ENCODE measurements at places on chromosomes 16 and 17.

DNA sequence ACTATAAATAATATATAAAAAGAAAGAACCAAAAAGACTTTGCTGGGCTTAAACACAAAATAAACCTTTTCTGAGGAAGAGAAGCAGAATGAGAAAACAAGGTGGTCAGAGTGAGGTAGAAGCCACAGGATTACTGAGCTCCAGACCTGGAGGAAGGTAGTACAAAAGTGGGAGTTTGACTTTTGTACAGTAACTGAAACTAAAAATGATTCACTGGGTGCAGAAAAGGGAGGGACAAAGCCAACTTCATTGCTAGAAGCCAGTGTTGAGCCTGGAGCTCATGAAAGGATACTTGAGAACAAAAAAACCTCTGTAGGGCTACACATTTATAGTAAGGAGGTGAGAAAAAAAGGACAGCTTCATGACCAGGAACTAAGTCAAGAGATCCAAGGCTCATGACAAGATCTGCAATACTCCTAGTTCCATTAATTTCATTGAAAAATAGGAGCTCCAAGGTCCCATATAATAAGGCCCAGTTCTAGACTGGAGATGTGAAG is 45.5 kb downstream of the PKD1L3 start:
- no peak for DNase-seq

DNA sequence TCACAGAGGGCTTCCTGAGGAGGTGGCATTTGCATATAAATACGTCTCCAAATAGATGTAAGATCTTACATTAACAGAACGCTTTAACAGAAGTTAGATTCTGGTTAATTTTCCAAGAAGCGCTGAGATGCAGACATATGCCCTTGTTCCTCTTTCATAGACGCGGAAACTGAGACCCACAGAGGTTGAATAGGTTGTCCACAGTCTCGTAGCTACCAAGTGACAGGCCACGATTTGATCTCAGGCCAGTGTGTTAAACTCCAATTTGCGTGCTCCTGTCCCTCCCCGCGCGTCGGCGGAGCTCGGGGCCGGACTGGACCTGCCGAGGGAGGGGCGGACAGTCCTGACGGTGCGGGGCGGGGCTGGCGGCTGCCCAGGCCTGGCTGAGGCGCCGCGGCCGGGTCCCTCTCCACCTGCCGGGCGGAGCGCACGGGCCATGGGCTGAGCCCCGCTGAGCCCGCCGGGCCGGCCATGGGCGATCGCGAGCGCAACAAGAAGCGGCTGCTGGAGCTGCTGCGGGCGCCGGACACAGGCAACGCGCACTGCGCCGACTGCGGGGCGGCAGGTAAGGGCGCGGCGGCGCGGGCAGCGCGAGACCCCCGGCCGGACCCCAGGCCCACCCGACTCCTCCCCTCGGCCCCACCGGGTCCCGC is at the start of gene ADAP2:
ADAP2 (plus strand) TSS at position 402 of the 653 bp plus-strand sequence; CDS start at position 472, 70 bp downstream.
- DNase-seq = peak; percentile 44

GRCh38 chr17:9928601-9929333 is 23.7 kb upstream of the RCVRN start:
- peak; percentile 67 for DNase-seq

DNA sequence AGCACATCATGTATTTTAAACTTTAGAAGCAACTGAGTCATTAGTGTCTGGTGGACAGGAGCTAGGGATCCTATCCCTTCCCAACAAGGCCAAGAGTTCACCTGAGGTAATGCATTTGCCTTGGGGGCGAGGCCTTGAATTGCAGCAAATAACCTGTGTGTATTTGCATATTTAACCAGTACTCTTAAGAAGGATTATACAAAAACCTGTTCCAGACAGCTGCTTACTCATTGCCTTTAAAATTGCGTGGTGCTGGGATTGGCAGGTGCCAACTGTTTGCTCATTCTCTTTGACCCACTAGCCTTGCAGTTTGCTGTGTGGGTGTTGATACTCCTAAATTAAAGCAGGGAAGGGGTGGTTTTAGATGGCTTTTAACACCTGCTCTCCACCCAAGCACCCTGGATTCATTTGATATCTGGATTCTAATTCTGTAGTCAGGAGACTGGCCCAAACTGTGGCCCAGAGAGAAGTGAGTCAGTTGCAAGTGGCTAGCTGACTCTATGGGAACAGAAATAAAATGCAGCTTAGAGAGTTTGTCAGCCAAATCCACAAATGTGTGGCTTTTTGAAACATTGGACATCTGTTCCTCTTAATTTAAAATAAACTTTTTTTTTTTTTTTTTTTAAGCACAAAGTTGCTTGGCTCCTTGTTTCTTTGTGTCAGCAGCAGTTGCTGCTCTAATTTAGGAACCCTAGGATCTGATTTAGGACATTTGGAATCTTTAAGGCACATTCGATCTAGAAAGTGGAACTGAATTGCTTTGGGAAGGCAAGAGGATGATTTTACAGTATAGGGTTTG is 46.9 kb downstream of the TUBD1 start:
- peak; percentile 95 for DNase-seq

- no peak for DNase-seq
Observed at GRCh38 chr17:78879635-78880186, 23.3 kb downstream of the CEP295NL start.

- DNase-seq = no peak
Observed at GRCh38 chr17:55564081-55564480, 52.8 kb upstream of the SMIM36 start.

- no peak for DNase-seq
Observed at GRCh38 chr16:47722046-47722445, 260.9 kb downstream of the PHKB start.

DNA sequence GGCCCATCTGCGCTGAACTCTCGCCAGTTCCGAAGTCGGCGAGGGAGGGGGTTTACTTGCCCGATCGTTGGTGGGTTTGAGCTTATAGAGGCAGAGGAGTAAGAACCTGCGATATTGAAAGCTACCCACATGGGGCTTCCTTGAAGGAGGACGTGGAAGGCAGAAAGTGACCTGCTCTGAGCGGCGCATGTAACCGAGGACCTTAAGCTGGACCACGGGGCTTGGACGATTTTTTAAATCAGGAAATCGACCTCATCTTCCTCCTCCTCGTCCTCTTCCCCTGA is 2.0 kb downstream of the PRAC2 start:
- DNase-seq = no peak

- no peak for DNase-seq
Observed at GRCh38 chr16:30456302-30456701, 10.6 kb upstream of the SEPHS2 start.

DNA sequence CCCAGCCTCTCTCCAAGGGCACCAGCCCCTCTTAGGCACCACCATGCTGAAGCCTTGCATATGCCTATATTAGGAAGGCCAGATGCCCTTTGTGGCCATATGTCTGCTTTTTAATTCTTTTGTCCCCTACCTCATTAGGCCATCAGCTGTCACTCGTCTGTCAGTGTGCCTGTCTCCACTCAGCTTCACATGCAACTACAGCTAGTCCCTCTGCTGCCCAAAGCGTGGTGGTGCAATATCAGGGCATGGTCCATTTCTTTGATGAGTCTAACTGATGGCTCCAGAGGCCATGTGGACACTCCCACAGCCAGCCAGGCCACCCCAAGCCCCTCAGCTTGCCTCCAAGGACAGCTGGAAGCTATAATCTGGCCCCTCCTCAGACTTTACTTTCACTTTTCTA is 36.3 kb downstream of the MYO18A start:
- no peak for DNase-seq

- no peak for DNase-seq
Observed at GRCh38 chr16:57585051-57585687, 42.7 kb downstream of the ADGRG5 start.

- DNase-seq = no peak
Observed at GRCh38 chr17:50527155-50527762, 5.3 kb upstream of the EPN3 start.

DNA sequence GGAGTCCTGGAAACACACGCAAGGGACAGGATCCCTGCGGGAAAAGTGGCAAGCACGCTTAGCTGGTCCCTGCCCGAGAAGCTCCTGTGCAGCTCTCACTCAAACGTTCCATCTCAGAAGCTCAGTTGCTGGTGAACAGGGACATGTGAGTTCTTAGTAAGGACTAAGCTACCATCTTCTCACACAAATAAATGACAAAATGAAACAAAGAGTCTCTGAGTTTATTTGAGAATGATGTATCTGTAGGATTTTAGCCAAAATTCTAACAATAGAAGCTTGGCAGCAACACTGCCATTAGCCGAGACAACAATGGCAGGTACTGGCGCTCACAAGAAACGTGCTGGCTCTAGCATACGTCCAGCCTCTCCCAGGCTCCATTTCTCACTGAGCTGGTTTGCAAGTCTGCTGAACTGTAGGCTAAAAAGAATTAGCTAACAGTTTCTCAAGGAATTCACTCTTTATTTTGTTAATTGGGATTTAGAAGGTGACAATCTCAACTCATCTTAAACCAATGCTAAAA is 90.2 kb downstream of the VPS53 start:
- no peak for DNase-seq

DNA sequence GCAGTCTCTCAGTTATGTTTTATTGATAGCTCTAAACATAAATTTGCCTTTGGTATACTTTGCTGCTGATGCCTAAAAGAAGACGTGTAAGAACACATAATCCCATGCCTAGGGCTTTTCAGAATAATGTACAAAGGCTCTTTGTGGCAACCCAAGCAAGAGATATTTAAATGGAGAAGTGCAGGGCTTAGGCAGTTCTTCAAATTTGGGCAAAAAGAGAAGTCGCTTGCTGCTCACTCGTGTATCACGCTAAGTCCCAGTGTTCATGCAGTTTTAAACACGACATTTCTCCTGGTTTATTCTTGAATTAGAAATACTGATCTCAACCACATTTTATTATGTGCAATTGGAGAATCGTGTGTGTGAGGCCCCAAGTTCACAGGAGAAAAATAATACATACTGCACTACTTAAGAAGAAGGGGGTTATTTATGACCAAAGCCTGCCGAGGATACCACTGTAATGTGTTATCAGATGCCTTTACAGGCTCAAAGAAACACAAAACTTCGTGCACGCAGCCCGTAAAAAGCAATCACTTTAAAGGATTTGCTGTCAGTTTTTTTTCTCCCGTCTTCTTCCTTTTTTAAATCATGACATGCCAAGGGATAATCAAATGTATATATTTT is 22.5 kb upstream of the IRX6 start:
- no peak for DNase-seq

DNA sequence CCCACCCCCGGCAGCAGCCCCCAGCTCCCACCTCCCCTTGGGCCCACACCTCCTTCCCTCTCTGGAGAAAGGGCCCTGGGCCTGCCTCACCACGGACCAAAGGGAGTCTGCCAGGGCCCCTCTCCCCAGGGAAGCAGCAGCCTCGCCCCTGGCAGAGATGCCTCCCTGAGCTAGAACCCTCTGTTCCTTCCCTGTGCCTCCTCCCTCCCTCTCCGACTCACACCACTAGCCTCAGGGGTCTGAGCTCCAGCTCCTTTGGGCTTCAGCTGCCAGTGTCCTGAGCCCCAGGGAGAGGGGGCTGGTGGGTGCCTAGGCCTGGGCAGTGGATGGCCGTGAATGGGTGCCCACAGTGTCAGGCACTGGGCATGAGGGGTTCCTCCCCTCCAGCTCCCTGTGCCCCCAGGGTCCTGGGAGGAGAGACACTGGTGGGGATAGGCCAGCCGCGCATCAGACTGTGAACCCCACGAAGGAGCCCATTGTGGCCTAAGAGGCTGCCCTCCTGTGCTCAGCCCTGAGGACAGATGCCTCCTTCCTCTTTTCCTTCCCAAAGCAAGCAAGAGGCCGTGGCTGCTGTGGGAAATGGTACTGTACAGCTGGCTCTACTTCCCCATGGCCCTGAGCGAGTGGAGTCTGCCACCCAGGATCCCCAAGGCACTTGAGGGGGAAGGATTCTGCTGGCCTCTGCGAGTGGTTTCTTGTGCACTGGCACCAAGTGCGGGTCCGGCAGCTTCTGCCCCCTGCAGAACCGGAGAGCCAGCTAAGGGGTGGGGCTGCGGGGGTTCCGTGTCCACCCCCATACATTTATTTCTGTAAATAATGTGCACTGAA is 20.7 kb downstream of the MMP15 start:
- no peak for DNase-seq

GRCh38 chr16:51267681-51268080 is 116.6 kb upstream of the SALL1 start:
- DNase-seq = no peak

- DNase-seq = no peak
Observed at GRCh38 chr17:19336938-19337711, 25.4 kb downstream of the B9D1 start.

- DNase-seq = no peak
Observed at GRCh38 chr16:82631701-82632685, 5.2 kb downstream of the CDH13 start.

DNA sequence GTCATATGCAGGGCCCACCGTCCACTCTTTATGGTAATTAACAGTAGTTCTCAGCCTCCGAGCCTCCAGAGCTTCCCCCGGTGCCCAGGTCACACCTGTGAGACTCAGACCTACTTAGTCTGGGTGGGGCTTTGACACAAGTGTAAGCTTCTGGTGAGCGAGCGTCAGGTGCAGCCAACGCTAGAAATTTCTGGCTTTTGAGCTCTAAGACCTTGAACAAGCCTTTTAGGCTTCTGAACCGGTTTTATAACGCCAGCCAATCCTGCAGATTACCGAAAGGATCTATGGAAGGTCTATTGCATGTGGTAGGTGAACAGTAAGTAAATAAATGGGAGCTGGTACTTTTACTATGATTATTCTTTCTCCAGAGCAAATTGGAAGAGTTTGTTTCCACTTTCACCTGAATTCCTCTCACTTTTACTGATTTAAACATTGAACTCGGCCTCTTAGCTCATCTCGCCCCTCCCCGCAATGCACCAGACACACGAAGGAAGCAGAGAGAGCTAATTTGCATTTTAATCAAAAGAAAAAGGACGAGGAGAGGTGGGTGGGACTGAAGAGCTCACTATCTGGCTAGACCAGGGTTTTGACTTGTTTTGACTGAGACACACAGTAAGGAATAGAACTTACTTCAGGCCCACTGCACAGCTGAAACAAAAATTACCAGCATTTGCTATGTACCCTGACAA is 47.1 kb downstream of the ABAT start:
- no peak for DNase-seq

GRCh38 chr17:79944821-79945391 is 90.8 kb downstream of the TBC1D16 start:
- DNase-seq = no peak

- no peak for DNase-seq
Observed at GRCh38 chr17:76781056-76781982, 43.4 kb downstream of the MFSD11 start.

GRCh38 chr17:74641224-74641957 is 17.9 kb upstream of the CD300E start:
- DNase-seq = no peak

DNA sequence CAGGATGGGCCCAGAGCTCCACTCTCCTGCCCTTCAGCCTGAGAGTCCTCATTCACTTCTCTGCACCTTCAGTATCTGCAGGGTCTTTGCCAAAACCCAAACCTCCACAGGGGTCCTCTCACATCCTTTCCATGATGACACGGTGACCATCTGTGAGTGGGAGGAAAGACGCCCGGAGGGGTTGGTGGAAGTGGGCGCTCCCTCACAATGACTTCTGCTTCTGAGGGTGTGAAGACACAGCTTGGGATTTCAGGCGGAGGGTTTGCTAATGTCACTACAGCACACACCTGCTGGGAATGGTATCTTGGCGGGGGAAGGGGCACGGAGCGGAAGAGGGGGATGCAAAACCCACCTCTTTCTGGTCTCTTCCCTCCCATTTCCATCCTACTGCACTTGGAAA is 115.1 kb upstream of the SDK2 start:
- DNase-seq = no peak

- no peak for DNase-seq
Observed at GRCh38 chr16:57694231-57694724, 328 bp upstream of the DRC7 start.

Data from LoVo (cell line).